ENCODE measurements at places on chromosomes 2 and 18.

GRCh38 chr2:65537651-65538385 is 105.4 kb upstream of the SPRED2 start:
- DNase-seq, result no peak

GRCh38 chr2:179107737-179108136 is 57.8 kb upstream of the CCDC141 start:
- no peak for DNase-seq

- no peak for DNase-seq
These were observed 116.2 kb upstream of the NPAS2 start for GRCh38 chr2:100703739-100704138.

DNA sequence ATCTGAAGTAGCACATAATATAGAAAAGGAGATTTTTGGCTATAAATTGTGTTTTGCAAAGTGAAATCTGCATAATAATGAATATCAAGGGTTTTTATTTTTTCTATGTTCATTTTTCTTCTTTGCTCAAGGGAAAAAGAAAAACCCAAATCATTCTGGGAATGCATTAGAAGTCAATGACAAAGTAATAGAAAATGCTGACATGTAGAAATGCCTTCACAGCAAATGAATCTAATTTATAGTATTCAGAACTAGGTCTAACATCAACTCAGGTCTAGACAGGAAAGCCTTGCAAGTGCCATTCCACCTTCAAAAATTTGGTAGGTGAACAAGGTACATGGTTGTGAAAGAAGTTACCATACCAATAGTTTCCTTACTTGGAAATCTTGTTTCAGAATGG is 831.5 kb upstream of the CELF4 start:
- DNase-seq, result no peak

- no peak for DNase-seq
These were observed 584.6 kb upstream of the ACVR2A start for GRCh38 chr2:147260241-147260640.

DNA sequence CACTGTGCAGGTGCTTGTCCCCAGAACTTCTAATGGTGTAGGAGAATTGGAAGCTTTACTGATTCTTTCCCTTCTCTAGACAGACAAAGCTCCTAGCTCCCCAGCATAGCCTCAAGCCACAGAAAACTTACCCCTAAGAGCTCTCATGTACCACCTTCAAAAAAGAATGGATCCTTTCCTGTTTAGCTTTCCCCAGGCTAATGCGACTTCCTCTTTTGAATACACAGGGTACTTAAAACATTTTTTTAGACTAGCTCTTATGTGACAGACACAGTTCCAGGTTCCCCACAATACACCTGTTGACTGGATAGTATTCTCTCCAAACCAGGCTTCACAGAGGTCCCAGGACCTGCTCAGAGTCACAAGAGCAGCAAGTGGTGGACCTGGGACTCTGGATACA is 8.3 kb downstream of the CTAGE1 start:
- DNase-seq, result no peak
